ENCODE measurements at places on chromosomes 5 and 9.

GRCh38 chr5:123813264-123813663, 301.3 kb downstream of the CSNK1G3 start:
- no peak for DNase-seq

GRCh38 chr9:77750981-77751340, 102.8 kb upstream of the GNA14 start:
- DNase-seq, result no peak

DNA sequence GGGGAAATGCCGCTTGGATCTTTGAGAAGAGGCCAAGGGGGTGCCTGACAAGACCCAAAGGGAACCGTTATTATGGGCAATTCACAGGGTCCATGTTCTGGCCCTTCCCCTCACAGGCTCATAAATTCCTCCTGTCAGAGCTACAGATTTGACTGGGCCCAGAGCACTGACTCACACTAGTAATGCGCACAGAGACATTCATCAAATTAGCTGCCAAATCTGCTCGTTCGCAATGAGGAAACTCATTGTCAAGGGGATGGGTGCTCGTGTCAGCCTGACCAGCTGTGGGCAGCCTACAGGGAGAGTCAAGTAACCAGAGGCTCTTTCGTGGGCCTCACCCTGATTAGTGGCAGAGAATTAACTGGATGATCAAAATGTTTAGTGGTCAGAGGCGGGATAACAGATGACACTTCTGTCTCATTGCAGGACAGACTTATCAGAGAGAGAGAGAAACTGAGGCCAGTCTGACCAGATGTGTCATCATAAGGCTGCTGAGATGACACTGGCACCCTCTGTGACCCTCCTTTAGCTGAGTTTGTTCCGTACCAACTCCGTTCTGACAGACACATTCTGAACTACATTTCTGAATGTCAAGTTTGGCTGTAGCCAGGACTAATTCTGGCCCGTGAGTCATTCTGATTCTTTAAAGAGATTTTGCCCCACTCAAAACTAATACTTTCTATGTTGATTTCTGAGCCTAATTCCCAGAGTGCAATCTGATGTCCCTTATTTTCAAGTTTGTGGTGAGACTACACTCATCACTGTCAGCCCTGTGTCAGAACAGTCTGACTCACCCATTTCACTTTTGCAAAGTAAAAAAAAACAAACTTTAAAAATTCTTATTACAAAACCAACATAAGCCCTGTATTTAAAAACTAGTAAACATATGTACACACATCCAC, 377.1 kb downstream of the ACTL7B start:
- DNase-seq, result peak; percentile 97

DNA sequence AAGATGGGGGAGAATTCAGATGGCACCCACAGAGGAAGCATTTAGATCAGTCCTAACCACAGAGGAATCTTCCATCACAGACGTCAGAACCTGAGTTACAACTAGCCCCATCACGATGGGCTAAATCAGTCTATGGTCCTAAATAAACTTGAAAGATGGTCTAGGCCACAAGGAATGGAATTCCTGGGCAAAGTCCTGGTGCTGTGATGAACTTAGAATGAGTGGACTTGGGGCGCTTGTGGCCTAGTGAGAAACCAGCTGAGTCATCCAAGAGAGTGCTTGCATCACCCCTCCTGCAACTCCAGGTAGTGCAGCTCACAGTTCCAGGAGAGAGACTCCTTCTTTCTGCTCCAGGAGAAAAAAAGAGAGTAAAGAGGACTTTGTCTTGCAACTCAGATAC, 722.9 kb upstream of the RGMB start:
- peak; percentile 7 for DNase-seq

DNA sequence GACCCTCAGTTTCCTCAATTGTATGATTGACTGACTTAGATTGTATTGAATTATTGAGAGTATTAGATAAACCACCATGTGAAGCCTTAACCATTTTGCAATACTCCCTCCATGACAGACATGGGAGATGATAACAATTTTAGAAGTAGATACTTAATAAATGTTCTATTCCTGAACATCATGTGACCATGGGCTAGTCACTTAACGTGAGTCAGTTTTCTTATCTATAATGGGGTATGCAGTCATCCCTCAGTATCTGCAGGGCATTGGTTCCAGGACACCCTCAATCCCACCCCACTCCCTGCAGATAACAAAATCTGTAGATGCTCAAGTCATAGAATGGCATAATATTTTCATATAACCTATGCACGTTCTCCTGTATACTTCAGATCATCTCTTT, 31.0 kb downstream of the SNX18 start:
- no peak for DNase-seq

- DNase-seq, result no peak
Measured at GRCh38 chr9:77453825-77454647, 194.1 kb downstream of the GNA14 start.

DNA sequence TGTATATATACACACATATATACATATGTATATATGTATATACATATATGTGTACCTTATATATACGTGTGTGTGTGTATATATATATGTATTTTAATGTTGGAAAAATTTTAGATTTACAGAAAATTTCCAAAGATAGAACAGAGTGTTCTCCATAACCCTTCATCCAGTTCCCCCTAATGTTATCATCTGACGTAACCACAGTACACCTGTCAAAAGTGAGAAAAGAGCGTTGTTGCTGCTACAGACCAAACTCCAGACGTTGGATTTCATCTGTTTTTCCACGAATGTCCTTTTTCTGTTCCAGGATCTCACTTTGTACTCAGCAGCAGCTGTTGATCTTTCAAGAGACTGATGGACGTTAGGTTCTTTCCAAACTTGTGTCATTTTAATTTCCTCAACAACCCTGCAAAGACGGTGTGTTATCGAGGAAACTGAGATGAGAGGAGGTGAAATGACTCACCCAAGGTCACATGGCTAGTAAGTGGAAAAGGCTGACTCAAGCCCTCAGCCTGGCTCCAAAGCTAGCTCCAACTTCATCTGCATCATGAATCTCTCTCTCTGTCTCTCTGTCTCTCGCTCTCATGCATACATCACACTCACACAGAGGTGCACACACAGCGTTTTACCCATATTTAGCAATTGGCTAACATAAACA, 17.0 kb upstream of the NTNG2 start:
- DNase-seq, result peak; percentile 37

DNA sequence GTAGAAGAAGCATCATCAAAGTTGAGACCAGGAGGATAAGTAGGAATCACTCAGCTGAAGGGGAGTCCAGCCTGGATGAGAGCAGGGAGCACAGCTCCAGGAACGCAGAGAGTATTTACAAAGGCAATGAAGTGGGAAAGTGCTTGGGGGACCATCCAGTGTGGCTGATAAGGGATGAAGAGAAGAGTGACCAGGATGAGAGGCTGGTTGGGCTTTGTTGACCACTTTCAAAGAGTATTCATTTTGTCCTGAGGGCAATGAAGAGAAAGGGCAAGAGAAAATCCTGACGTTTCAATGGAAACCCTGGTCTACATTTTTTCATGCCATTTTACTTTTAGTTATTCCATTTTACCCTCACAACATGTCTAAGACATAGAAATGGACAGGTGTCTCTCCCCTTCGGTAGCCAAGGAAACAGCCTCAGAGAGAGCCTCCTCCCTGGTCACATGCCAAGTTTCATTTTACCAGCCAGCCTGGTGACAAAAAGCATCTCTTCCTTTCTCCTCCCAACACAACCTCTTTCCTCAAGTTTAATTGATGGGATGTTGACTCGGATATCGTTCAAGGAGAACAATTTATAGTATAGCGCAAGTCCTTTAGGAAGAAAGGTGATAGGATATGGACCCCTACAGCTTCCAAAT, 492.7 kb upstream of the CLINT1 start:
- DNase-seq, result no peak

DNA sequence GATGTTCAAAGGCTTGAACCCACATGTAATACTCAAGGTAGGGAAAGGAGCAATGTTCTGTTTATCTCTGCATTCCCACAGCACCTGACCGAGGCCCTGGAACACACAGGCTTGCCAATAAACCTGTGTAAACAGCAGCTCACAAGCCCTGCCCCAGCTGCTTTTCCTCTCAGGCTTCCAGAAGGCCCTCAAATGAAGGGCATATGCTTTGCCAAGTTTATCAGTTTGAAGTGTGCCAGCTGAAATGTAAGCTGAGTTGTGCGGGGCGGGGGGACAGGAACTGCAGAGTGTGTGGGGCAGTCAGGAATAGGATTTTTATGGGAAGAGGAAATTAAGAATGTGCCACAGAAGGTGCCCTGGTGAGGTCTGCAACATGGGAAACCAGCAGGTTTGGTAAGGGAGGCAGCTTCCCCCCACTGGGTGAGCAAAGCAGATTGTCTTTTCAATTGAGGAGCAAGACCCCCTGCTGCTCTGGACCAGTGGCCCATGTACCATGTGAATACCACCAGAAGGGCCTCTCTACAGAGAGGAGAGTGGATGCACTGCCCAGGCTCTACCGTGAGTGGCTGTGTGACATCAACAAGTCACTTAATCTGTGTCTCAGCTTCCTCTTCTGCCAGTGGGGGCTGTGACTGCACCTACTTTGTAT, 194.8 kb downstream of the SPOCK1 start:
- DNase-seq, result no peak

GRCh38 chr5:45402804-45403455, 293.2 kb downstream of the HCN1 start:
- no peak for DNase-seq

DNA sequence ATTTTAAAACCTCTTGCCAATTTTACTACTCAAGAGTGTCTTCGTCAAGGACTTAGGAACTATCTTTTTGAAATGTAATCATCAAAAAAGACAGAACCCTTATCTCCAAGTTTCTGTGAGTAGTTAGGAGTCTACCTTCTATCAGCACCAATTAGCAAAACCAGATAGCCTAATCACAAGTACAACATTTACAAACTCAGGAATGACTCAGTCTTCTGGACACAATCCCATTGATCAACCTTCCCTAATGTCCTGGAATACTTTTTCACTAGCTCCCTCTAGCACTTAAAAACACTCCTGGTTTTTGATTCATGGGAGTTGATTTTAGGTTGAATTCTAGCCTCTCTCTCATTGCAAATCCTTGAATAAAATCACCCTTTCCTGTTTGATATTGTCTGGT, 680.7 kb downstream of the PRR16 start:
- peak; percentile 29 for DNase-seq

GRCh38 chr9:84903963-84904362, 234.4 kb downstream of the NTRK2 start:
- no peak for DNase-seq

DNA sequence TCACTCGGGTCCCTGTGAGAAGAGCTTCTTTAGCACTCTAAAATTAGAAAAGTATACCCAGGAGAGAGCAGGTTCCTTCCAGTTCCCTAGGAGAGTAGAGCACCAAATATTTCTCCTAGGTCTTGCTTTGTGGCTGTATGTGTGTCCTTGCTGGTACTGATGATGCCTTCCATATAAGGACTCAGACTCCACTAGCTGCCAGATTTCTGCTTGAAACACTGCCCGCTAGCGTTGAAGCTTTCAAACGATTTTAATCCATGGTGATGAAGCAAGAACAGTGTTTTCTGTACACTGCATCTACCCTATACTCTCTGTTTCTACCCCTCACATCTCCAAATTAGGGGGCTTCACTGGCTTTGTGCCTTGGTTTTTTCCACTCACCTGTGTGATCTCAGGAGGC, 2.4 kb upstream of the SMC2 start:
- DNase-seq, result peak; percentile 36

DNA sequence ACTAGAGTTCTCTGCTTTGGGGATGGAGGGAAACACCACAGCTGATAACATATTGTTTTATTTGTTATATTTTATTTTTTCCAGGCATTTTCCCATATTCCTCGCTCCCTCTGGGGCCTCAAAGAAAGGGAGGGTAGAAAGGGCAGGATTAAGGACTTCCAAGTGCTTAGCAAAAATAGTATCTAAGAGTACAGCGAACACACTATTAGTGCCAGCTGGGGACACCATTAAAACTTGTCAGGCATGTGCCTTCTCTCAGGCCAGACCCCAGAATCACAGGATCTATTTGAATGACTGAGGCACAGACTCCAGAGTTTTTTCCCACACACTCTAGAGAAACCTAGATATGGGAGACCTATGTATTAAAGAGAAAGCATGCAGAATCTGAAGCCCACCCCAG, 451.0 kb upstream of the TRPC7 start:
- DNase-seq, result no peak

DNA sequence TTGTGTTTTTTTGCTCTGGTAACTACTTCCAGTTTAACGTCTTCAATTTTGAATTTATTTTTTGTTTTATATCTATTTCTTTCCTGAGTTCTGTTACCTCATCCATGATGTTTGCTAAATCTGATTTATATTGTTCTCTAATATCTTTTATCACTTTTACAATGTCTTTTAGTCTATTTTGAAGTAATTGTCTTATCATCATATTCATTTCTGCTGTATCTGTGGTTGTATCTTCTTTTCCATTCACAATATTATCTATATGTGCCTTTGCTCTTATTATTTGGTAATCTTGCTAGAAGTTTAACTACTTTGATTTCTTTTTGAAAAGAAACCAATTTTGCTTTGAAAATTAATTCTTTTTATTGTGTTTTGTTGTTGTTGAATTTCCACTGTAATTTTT, 43.6 kb downstream of the OSMR start:
- no peak for DNase-seq

DNA sequence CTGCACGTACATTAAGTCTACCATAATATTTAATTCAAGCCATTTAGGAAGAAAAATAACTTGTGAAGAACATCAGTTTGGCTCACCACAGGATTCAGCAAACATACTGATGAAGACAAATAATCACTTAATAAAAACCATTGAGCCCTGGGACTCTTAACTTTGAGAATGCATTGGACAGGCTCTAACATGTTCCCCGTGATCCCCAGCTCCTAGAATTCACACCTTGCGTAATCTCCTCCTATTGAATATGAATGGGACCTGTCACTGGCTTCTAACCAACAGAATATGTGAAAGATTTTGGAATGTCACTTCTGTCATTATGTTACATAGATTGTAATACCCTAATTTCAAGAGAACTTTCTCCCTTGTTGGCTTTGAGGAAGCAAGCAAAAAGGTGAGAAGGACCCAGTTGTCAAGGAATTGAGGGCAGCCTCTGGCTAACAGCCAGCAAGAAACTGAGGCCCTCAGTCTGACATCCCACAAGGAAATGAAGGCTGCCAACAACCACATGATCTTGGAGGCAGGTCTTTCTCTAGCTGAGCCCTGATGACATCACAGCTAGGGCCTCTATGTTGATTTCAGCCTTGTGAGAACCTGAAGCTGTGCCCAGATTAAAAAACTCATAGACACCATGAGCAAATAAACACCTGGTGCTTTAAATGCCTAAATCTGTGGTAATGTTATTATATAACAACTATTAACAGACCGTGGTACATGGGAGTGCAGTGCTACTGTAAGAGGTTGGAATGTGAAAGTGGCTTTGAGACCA, 433.2 kb downstream of the SEMA5A start:
- peak; percentile 13 for DNase-seq

DNA sequence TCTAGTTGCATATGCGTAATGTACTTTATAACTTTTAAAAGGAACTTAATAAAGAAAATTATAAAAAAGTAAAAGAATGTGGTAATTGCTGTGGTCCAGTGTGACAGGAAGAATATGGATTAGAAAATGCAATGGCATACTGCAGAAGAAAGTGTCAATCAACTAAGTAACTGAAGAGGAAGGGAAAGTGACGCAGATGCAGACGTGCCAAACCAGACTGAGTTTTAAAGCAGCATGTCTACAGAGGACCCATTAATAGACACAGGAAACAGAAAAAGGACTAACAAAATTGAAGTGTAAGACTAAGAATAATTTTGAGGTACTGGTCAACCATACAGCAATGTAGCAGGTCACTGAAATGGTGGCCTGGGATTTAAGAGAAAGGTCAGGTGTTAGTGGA, 73.3 kb downstream of the DPYSL3 start:
- no peak for DNase-seq
